Karpas-422 (cell line): ENCODE measurements at places on chromosomes 5 and 9.
A peak's percentile ranks its signal among the peaks of the same experiment; 100 is the strongest.

DNA sequence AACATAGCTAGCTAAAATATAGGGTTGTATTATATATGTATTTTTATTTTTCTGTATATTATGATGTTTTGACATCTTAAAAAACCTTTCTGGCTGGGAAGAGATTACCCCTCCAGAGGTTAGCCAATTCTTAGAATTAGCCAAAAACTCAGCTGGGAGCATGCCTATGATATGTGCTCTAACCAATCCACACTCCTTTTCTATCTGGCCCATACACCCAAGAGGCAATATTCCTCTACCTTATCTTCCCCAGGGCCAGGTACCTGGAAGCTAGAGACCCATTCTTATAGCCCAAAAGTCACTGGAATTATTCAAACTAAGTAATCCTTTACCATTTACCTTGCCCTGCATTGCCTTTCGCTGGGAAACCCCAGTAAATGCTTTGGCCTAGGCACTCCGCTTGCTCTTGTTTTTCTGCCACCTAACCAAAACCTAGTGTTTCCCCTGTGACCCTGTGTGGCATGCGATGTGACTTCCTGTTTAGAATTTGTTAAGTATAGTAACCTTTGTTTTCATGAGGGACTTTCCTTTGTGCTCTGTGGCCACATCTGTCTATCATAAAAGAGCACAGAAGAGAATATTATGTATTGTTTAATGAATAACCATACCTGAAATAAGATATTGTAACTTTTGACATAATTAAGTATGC, 37.4 kb downstream of the CSNK1G3 start:
- no peak for DNase-seq
- no peaks in the 10 kb centered on the region for H3K4me1 ChIP-seq
- no peak overlapping the region for H3K27ac ChIP-seq
- H3K4me3 ChIP-seq: no peak overlapping the region
- no peaks in the 10 kb centered on the region for H3K36me3 ChIP-seq

GRCh38 chr9:129624168-129624759, 1.7 kb upstream of the NTMT1 start:
- H3K27me3 ChIP-seq: no peaks in the 10 kb centered on the region
- no peak overlapping the region for H3K27ac ChIP-seq
- peaks cover 44% of the 10 kb centered on the region for H3K4me1 ChIP-seq
- peak overlapping the region; percentile 57; the same call in 1 of the 2 replicates for H3K4me3 ChIP-seq

- H3K27ac ChIP-seq: no peak overlapping the region
- H3K4me3 ChIP-seq: no peak overlapping the region
- no peaks in the 10 kb centered on the region for H3K27me3 ChIP-seq
- H3K4me1 ChIP-seq: no peaks in the 10 kb centered on the region
- DNase-seq: no peak
Observed at GRCh38 chr5:41683181-41683580, 172.8 kb upstream of the PLCXD3 start.

DNA sequence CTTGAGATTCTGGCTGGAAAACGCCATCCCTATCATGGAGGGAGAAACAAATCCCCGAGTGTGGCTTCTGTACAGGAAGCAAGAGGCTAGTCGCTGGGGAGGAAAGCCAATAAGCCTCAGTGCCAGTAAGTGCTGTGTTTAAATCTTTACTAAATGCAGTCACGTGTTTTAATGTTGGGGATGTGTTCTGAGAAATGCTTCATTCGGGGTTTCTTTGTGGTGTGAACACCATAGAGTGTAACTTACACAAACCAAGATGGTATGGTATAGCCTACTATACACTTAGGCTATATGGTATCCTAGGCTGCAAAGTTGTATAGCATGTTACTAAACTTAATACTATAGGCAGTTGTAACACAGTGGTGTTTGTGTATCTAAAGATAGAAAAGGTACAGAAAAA, 94.7 kb downstream of the GCNT1 start:
- no peak overlapping the region for H3K27ac ChIP-seq
- H3K4me3 ChIP-seq: no peak overlapping the region
- H3K36me3 ChIP-seq: no peaks in the 10 kb centered on the region
- H3K27me3 ChIP-seq: no peaks in the 10 kb centered on the region

DNA sequence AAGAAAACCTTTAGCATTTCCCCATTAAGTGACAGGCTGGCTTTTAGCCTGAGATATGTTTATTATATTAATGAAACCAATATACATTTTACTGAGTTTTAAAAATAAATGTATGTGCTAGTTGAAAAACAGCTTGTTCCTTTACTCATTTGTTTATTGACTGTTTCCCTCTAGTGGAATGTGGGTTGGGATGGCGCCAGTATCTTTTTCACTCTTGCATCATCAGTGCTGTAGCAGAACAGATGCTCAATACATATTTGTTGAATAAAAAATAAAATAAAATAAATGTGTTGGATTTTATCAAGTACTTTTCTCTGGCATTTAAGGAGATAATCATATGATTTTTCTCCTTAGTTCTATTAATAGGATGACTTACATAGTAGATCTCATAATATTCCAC, 43.0 kb downstream of the FSTL4 start:
- no peaks in the 10 kb centered on the region for H3K36me3 ChIP-seq
- no peak for DNase-seq
- H3K27ac ChIP-seq: no peak overlapping the region
- H3K4me3 ChIP-seq: no peak overlapping the region
- no peaks in the 10 kb centered on the region for H3K4me1 ChIP-seq

- H3K4me1 ChIP-seq: no peaks in the 10 kb centered on the region
- H3K36me3 ChIP-seq: no peaks in the 10 kb centered on the region
- H3K27ac ChIP-seq: no peak overlapping the region
- DNase-seq: no peak
- H3K27me3 ChIP-seq: no peaks in the 10 kb centered on the region
- H3K4me3 ChIP-seq: no peak overlapping the region
Observed at GRCh38 chr5:65907135-65907534, 19.2 kb upstream of the ERBIN start.

DNA sequence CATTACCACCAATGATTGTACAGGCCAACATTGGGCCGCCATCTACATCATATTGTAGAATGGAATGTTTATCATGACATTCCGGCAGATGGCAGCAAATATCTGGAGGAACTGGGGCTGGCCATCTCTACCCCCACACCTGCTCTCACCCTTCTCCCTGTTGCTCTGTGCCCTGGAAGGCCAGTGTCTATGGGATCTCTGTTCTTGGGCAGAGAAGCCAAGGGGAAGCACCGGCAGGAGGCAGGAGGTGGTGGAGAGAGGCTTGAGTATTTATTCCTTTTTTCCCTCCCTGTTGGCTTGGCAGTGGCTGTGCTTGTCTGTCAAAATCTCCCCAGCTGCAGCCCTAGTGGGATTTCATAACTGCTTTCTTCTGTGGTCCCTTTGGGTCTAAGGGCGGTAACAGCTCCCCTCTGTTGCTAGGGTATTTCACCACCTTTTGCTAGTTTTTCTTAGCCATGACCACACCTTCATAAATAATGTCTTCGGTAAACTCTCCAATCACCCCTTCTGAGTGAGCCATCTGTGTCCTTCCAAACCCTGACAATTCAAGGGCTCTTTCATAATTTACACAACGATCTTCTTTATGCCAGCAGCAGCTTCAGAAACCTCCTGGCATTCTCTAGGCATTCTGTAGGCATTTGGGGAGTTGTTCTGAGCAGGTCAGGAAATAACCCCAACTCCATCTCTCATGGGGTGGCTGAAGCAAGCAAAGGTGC, 225.8 kb downstream of the MELK start:
- no peaks in the 10 kb centered on the region for H3K4me1 ChIP-seq
- peak; percentile 87 for DNase-seq
- H3K27ac ChIP-seq: no peak overlapping the region
- no peak overlapping the region for H3K4me3 ChIP-seq
- H3K27me3 ChIP-seq: no peaks in the 10 kb centered on the region
- no peaks in the 10 kb centered on the region for H3K36me3 ChIP-seq

DNA sequence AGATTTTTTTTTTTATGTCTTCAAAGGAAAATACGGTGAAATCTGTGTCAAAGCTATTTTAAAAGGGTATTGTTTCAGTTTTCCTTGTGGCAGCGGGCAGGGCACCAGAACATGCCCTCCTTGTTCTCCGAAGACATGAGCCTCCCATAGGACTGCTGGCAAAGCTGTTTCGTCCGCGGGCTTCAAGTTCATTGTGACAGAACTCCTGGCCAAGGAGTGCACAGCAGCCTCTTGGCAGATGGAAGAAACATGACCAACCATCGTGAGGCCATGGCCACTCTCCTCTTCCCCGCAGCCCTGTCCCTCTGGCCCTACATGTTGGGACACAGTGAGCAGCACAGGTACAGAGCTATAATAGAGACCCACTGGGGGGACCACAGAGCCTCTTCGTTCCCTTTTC, 99.5 kb downstream of the AOPEP start:
- no peaks in the 10 kb centered on the region for H3K27me3 ChIP-seq
- H3K27ac ChIP-seq: no peak overlapping the region
- no peak for DNase-seq
- H3K36me3 ChIP-seq: no peaks in the 10 kb centered on the region
- no peak overlapping the region for H3K4me3 ChIP-seq
- peaks cover 10% of the 10 kb centered on the region for H3K4me1 ChIP-seq

GRCh38 chr5:172907657-172908056, 51.6 kb upstream of the RPL26L1 start:
- no peak for DNase-seq
- no peak overlapping the region for H3K4me3 ChIP-seq
- no peaks in the 10 kb centered on the region for H3K27me3 ChIP-seq
- H3K4me1 ChIP-seq: no peaks in the 10 kb centered on the region
- no peak overlapping the region for H3K27ac ChIP-seq

GRCh38 chr9:110156416-110156815, 51.5 kb downstream of the C9orf152 start:
- H3K4me3 ChIP-seq: no peak overlapping the region
- H3K27ac ChIP-seq: no peak overlapping the region
- no peaks in the 10 kb centered on the region for H3K27me3 ChIP-seq
- 0 out of 2 replicates have a peak, but pooled peaks cover 2% of the 10 kb centered on the region for H3K4me1 ChIP-seq

DNA sequence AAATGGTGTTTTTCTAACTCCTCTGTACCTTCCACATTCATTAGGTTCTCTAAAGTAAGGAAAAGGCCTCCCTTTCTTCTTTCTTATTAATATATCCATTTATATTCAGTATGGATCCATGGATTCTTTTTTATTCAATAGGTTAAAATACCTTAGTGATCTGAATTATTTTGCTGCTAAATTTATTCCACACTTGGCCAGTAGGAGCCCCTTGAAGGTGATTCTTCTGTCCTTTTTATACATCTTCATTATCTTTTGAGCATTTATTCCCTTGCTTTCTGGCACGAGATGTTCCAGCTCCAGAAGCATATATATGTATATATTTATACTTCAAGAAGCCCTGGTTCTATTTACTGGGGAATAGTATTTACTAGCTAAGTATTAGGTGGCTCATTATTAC, 311.8 kb upstream of the SGCD start:
- no peak overlapping the region for H3K4me3 ChIP-seq
- H3K27ac ChIP-seq: no peak overlapping the region
- no peaks in the 10 kb centered on the region for H3K4me1 ChIP-seq
- no peaks in the 10 kb centered on the region for H3K36me3 ChIP-seq

GRCh38 chr5:147957901-147958300, 51.6 kb upstream of the C5orf46 start:
- H3K27ac ChIP-seq: no peak overlapping the region
- no peaks in the 10 kb centered on the region for H3K4me1 ChIP-seq
- no peaks in the 10 kb centered on the region for H3K27me3 ChIP-seq
- no peak overlapping the region for H3K4me3 ChIP-seq

- H3K27me3 ChIP-seq: no peaks in the 10 kb centered on the region
- no peaks in the 10 kb centered on the region for H3K36me3 ChIP-seq
- H3K4me1 ChIP-seq: no peaks in the 10 kb centered on the region
Observed at GRCh38 chr5:78016863-78017529, 240.9 kb upstream of the TBCA start.

DNA sequence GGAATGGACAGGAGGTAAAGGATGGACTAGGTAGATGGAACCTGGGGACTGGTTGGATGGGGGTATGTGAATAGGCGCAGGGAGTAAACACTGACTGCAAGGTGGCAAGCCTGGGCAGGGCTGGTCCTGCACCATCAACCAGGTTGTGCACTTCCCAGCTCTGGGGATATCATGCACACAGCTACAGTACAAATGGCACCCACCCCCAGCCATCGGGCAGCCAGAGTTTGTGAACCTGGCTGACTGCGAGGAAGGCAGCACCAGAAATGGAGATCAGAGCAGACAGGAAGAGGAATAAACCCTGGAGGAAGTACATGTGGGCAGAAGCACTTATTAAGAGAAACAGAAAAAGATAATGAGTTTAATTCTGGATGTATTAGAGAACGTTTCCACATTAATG, 229.1 kb downstream of the ESM1 start:
- no peaks in the 10 kb centered on the region for H3K27me3 ChIP-seq
- H3K4me1 ChIP-seq: peaks cover 5% of the 10 kb centered on the region; the same call in 1 of the 2 replicates
- DNase-seq: no peak
- H3K27ac ChIP-seq: no peak overlapping the region
- no peak overlapping the region for H3K4me3 ChIP-seq

DNA sequence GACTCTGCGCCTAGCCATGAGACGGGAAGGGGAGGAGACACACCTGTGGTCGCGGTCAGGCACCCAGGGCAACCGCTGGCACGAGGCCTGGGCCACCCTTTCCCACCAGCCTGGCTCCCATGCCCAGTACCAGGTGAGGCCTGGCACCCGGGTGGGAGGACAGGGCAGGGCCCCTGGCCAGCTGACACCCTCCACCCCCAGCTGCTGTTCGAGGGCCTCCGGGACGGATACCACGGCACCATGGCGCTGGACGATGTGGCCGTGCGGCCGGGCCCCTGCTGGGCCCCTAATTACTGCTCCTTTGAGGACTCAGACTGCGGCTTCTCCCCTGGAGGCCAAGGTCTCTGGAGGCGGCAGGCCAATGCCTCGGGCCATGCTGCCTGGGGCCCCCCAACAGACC, 5.0 kb downstream of the MAMDC4 start:
- H3K27me3 ChIP-seq: no peaks in the 10 kb centered on the region
- H3K36me3 ChIP-seq: no peaks in the 10 kb centered on the region
- no peak overlapping the region for H3K27ac ChIP-seq
- peaks cover 5% of the 10 kb centered on the region for H3K4me1 ChIP-seq
- H3K4me3 ChIP-seq: no peak overlapping the region

DNA sequence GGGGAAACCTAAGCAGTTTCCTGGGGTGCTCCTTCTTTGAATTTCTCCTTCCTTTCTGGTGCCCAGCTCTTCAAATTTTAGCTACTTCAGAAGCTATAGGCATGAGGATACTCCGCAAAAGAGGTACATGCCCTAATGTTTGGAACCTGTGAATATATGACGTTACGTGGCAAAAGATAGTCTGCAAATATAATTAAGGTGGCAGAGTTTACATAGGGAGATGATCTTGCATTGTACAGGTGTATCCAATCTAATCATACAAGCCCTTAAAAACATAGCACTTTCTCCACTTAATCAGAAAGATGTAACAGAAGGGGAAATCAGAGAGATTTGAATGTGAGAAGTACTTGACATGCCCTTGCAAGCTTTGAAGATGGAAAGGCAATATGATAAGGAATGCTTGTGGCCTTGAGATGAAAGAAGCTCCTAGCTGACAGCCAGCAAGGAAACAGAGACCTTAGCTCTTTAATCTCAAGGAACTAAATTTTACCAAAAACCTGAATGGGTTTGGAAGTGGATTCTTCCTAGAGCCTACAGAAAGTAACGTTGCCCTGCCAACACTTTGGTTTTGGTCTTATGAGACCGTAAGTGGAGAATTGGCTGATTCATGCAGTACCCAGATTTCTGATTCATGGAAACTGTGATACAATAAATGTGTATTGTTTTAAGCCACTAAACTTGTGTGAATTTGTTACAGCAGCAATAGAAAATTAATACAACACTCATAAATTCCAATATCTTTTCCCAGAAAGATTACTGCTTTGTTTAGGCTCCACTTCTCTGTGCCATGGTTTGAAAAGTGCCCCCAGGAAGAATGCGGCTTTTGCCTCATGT, 268.4 kb downstream of the FAM170A start:
- no peaks in the 10 kb centered on the region for H3K36me3 ChIP-seq
- no peak overlapping the region for H3K27ac ChIP-seq
- no peaks in the 10 kb centered on the region for H3K27me3 ChIP-seq
- DNase-seq: no peak
- H3K4me1 ChIP-seq: no peaks in the 10 kb centered on the region
- no peak overlapping the region for H3K4me3 ChIP-seq
